ENCODE measurements at places on chromosomes 11 and 22. TPM values are rescaled to one million over a fixed set of nuclear protein-coding genes. Genes with fewer than 3 reads are reported as not detected.

- H3K4me1 ChIP-seq = no peaks in the 10 kb centered on the region
- no peak overlapping the region for H3K4me3 ChIP-seq
- H3K36me3 ChIP-seq = no peaks in the 10 kb centered on the region
- DNase-seq = no peak
Measured at GRCh38 chr22:25082096-25082495, 117.6 kb upstream of the CRYBB3 start.

GRCh38 chr11:106021181-106021966 lies 666 bp downstream of the MSANTD4 start:
- H3K4me3 ChIP-seq = peak overlapping the region; percentile 93
- H3K27me3 ChIP-seq = no peaks in the 10 kb centered on the region
- peaks cover 6% of the 10 kb centered on the region for H3K4me1 ChIP-seq
- H3K36me3 ChIP-seq = no peaks in the 10 kb centered on the region
- DNase-seq = no peak

DNA sequence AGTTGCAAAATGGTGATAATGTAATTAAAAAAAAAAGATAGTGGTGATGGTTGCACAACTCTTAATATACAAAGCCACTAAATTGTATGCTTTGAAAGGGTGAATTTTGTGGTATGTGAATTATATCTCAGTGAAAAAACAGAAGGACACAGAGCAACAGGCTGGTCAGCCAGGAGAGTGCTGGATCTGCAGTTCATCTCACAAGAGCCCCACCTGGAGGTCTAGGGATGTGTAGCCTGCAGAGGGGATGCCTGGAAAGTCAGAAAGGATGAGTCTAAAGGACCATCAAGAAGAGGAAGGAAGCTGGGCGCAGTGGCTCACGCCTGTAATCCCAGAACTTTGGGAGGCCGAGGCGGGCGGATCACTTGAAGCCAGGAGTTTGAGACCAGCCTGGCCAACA lies 9.0 kb downstream of the POLR3H start:
- H3K27ac ChIP-seq = no peak overlapping the region
- peaks cover 7% of the 10 kb centered on the region for H3K4me1 ChIP-seq
- no peaks in the 10 kb centered on the region for H3K27me3 ChIP-seq
- H3K4me3 ChIP-seq = no peak overlapping the region
- no peak for DNase-seq

GRCh38 chr11:33923626-33924025 lies 31.8 kb upstream of the LMO2 start:
- H3K27ac ChIP-seq = no peak overlapping the region
- no peak for DNase-seq
- H3K27me3 ChIP-seq = no peaks in the 10 kb centered on the region
- no peaks in the 10 kb centered on the region for H3K36me3 ChIP-seq
- no peak overlapping the region for H3K4me3 ChIP-seq

DNA sequence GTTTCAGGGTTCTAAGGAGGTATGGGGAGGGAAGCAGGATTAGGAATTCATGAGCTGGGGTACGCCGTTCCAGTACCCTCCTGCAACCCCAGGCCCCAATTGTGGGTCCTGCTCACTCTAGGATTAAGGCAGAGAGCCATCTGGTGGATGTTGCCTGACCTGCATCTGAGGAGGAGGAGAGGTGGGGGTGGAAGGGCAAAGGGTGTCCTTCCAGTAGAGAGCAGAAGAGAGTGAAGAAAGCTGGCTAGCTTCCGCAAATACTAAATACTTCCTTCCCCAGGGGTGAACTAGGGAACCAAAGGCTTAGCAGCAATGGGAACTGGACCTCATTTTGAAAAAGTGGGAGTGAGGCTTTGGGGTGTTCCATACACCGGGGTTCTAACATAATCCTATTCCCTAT lies 10.6 kb downstream of the LRRC51 start:
- no peaks in the 10 kb centered on the region for H3K27me3 ChIP-seq
- peaks cover 4% of the 10 kb centered on the region for H3K36me3 ChIP-seq
- DNase-seq = peak; percentile 89
- H3K4me3 ChIP-seq = no peak overlapping the region
- H3K27ac ChIP-seq = no peak overlapping the region
- no peaks in the 10 kb centered on the region for H3K4me1 ChIP-seq

- no peak overlapping the region for H3K27ac ChIP-seq
- H3K36me3 ChIP-seq = peaks cover 6% of the 10 kb centered on the region
- no peak overlapping the region for H3K4me3 ChIP-seq
- no peak for DNase-seq
- no peaks in the 10 kb centered on the region for H3K27me3 ChIP-seq
Measured at GRCh38 chr22:46280999-46281623, 13.3 kb downstream of the TTC38 start.

DNA sequence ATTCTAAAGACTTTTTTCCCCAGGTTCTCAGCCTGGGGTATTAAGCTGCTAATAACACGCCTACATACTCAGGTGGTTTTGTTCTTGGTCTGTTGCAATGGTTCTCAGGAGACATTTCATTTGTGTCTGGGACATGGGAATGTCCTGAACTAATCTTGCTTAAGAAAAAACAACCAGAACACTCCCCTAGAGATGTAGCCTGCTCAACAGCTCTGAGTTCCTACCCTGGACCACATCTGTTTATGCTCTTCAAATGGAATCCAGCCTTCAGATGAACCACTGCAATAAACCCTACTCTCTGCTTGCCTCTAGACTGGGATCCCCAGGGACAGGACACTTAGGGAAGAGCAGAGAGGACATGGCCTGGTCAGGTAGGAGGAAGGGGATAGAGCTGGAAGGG lies 29.9 kb downstream of the RELT start:
- H3K27ac ChIP-seq = no peak overlapping the region
- no peak overlapping the region for H3K4me3 ChIP-seq
- H3K27me3 ChIP-seq = no peaks in the 10 kb centered on the region

- no peaks in the 10 kb centered on the region for H3K36me3 ChIP-seq
- H3K4me1 ChIP-seq = no peaks in the 10 kb centered on the region
- DNase-seq = no peak
- H3K4me3 ChIP-seq = no peak overlapping the region
- H3K27me3 ChIP-seq = no peaks in the 10 kb centered on the region
Measured at GRCh38 chr11:12170984-12171383, 60.6 kb downstream of the MICAL2 start.

DNA sequence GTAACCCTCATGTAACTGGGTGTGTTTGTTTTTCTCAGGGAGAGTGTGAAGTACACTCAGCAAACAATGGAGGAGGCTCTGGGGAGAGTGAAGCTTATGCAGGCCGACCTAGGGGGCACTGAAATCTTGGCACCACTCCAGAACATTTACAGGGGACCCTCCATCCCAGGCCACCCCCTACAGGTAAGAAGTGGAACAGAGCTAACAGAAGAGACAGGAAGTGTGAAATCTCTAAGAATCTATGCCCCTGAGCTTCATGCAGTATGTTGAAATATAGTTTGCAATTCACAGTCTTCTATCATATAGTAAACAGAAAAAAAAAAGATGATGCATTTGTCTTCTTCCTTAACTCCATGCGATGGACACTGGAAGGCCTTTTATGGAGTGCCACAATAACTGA lies 8.4 kb downstream of the VWA5A start:
- no peak overlapping the region for H3K4me3 ChIP-seq
- no peak for DNase-seq
- no peaks in the 10 kb centered on the region for H3K4me1 ChIP-seq
- peaks cover 26% of the 10 kb centered on the region for H3K36me3 ChIP-seq
- H3K27me3 ChIP-seq = no peaks in the 10 kb centered on the region

- no peaks in the 10 kb centered on the region for H3K36me3 ChIP-seq
Measured at GRCh38 chr11:57237204-57237681, at the start of gene APLNR. Gene APLNR (minus strand): TSS chr11:57237250. CDS start chr11:57237004, 246 bp downstream.

DNA sequence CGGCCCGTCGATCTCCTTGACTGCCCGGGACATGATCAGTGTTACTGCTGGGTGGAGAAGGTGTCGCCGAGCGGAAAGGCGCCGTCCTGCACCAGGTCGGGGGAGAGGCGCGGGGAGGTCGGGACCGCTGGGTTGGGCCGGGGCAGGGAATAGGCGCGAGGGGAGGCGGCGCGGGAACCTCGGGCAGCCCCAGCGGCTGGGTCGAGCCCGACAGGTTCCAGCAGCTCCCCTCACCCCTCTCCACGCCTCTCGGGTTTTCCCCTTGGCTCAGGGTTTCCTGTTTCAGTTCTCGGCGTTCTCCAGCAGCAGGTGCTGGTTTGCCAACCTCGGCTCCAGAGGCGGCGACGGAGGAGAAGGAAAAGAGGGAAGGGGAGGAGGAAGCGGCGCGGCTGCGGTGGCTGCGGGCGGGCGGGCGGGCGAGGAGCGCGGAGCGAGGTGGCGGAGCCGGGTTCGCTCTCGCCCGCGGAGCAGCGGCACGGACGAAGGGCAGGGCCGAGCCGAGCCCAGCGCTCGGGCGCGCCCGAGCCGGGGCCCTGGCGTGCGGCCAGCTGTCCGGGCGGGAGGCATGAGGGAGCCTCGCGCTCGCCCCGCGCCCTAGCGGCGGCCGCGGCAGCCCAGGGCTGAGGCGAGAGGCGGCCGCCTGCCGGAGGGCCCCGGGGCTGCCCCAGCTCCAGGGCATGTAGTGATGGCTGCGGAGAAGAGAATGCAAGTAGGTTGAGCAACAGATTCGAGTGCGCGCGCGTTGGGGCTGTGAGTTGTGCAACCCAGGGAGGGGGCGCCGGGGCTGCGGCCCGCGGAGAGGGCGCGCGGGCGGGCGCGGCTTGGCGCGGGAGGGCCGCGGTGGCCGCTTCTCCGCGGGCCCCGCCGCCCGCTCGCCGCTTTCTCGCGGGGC lies at the start of gene ZC3H12C:
Gene ZC3H12C (plus strand): TSS at position 878 of the 892 bp plus-strand sequence. CDS start 20 bp downstream, outside the sequence.
- H3K4me1 ChIP-seq = peaks cover 7% of the 10 kb centered on the region
- DNase-seq = peak; percentile 72
- H3K27ac ChIP-seq = peak within 1 kb of the TSS; percentile 50
- peak within 1 kb of the TSS; percentile 79 for H3K4me3 ChIP-seq
- peaks cover 10% of the 10 kb centered on the region for H3K27me3 ChIP-seq

DNA sequence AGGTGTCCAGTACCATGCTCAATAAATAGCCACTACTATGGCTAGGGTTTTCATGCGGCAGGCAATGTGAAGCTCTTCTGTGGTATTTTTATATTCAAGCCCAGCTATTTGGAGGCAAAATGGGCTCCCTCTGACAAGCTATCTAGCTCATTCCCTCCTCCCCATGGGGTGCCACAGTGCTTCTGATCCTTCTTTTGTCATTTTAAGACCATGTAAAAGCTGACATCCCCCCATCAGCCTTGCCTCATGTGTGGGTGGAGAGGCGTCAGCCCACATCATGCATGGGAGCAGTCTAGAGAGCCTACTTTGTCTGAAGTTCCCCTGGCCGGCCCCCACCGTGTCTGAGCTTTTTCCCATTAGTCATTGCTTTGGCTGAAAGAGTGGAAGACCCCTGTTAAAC lies 59.8 kb downstream of the NAV2 start:
- no peaks in the 10 kb centered on the region for H3K36me3 ChIP-seq
- H3K27me3 ChIP-seq = no peaks in the 10 kb centered on the region
- no peak overlapping the region for H3K4me3 ChIP-seq
- peaks cover 23% of the 10 kb centered on the region for H3K4me1 ChIP-seq
- peak; percentile 66 for DNase-seq

GRCh38 chr11:102683277-102683676 lies 22.3 kb downstream of the MMP27 start:
- no peaks in the 10 kb centered on the region for H3K27me3 ChIP-seq
- H3K4me3 ChIP-seq = no peak overlapping the region
- H3K27ac ChIP-seq = no peak overlapping the region
- H3K36me3 ChIP-seq = no peaks in the 10 kb centered on the region
- H3K4me1 ChIP-seq = no peaks in the 10 kb centered on the region

- no peak overlapping the region for H3K4me3 ChIP-seq
- no peaks in the 10 kb centered on the region for H3K36me3 ChIP-seq
- H3K27ac ChIP-seq = no peak overlapping the region
- H3K27me3 ChIP-seq = no peaks in the 10 kb centered on the region
Measured at GRCh38 chr11:45246241-45246640, 39.9 kb downstream of the SYT13 start.

- no peak for DNase-seq
- no peaks in the 10 kb centered on the region for H3K4me1 ChIP-seq
- H3K27me3 ChIP-seq = no peaks in the 10 kb centered on the region
- no peaks in the 10 kb centered on the region for H3K36me3 ChIP-seq
- no peak overlapping the region for H3K27ac ChIP-seq
Measured at GRCh38 chr11:20261526-20261925, 101.3 kb upstream of the DBX1 start.

- H3K4me3 ChIP-seq = no peak overlapping the region
- no peaks in the 10 kb centered on the region for H3K36me3 ChIP-seq
- peaks cover 31% of the 10 kb centered on the region for H3K27me3 ChIP-seq
- H3K4me1 ChIP-seq = no peaks in the 10 kb centered on the region
- no peak overlapping the region for H3K27ac ChIP-seq
- DNase-seq = no peak
Measured at GRCh38 chr11:100981196-100981824, 148.3 kb downstream of the PGR start.

GRCh38 chr11:92152245-92152644 lies 72.4 kb upstream of the FAT3 start:
- peaks cover 7% of the 10 kb centered on the region for H3K4me1 ChIP-seq
- H3K27ac ChIP-seq = no peak overlapping the region
- no peak overlapping the region for H3K4me3 ChIP-seq
- H3K36me3 ChIP-seq = no peaks in the 10 kb centered on the region

DNA sequence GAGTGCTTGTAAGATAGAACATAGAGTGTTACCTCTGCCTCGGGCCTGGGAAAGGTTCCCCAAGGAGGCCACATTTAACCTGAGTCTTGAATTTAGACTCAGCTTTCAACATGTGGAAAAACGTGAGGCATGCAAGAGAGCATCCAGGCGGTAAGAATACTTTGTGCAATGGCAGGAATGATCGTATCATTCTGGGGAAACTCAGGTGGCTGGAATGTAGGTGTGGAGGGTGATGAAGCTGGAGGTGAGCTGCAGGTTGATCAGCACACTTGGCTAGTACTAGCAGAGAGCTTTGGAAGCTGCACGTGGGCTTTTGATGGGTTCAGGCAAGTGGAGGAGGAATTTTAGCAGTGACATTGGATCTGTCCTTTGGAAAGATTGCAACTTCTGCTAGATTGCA lies 270.3 kb upstream of the RAG2 start:
- no peak overlapping the region for H3K4me3 ChIP-seq
- H3K4me1 ChIP-seq = no peaks in the 10 kb centered on the region
- no peaks in the 10 kb centered on the region for H3K27me3 ChIP-seq
- no peak overlapping the region for H3K27ac ChIP-seq

Gene MGAT3
- total RNA-seq = 9.2 TPM

Gene RIMBP3C
- total RNA-seq = not detected

Gene LDHAL6A
- not detected for total RNA-seq

Gene SPINDOC
- 99.7 TPM for total RNA-seq

Gene TUBA8
- total RNA-seq = 1.0 TPM

Gene TRIM49B
- total RNA-seq = not detected

Gene MEI1
- 0.36 TPM for total RNA-seq

Gene CBLIF
- not detected for total RNA-seq

Gene COX8A
- total RNA-seq = 365 TPM

Gene ELF5
- total RNA-seq = not detected

Gene LGR4
- 61.7 TPM for total RNA-seq
